Liver (tissue), 10 donors: ENCODE measurements at places on chromosomes 1 and 21.

DNA sequence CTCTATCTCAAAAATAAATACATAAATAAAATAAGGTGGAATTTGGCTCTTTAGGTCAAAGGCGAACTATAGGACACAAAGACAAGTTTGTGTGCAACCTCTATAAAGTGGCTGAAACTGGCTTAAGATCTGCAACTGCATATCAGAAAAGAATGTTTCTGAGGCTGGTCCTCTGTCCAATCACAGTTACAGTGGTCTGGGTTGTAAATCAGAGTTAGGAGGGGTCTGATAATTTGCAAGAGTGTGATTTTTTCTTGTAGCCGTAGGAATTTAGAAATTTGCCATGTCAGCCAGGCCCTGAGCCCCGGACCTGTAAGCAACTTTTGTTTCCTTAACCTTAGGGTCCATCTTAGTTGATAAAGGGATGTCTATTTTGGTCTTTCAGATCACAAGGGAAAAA, 27.8 kb downstream of the CMPK1 start:
- H3K27ac ChIP-seq = no peak overlapping the region
- no peak overlapping the region for H3K4me3 ChIP-seq
- no peaks in the 10 kb centered on the region for H3K27me3 ChIP-seq
- no peaks in the 10 kb centered on the region for H3K36me3 ChIP-seq
- no peak for DNase-seq

- no peaks in the 10 kb centered on the region for H3K36me3 ChIP-seq
- no peaks in the 10 kb centered on the region for H3K4me1 ChIP-seq
- H3K27ac ChIP-seq = no peak overlapping the region
- no peaks in the 10 kb centered on the region for H3K27me3 ChIP-seq
Observed at GRCh38 chr1:229758101-229759036, 132.3 kb downstream of the URB2 start.

DNA sequence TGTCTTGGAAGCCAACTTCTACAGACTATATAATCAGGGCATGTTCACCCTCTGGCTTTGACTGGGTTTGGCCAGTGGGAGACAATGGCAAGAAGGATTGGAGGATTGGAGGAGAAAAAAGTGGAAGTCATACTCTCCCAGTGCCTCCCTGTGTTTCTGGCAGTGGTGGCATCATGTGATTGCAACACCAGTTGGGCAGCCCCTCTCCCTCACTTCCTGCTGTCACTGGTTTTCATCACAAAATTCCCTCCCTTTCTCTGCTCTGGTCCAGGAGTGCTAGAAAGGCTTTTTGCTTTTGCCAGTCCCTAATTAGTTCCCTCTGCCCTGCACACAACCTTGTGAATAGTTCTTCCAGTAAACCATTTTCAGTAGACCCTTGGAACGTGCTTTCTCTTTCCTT, 3.7 kb upstream of the QSOX1 start:
- DNase-seq = no peak
- H3K4me1 ChIP-seq = no peaks in the 10 kb centered on the region
- no peak overlapping the region for H3K27ac ChIP-seq
- H3K36me3 ChIP-seq = no peaks in the 10 kb centered on the region

DNA sequence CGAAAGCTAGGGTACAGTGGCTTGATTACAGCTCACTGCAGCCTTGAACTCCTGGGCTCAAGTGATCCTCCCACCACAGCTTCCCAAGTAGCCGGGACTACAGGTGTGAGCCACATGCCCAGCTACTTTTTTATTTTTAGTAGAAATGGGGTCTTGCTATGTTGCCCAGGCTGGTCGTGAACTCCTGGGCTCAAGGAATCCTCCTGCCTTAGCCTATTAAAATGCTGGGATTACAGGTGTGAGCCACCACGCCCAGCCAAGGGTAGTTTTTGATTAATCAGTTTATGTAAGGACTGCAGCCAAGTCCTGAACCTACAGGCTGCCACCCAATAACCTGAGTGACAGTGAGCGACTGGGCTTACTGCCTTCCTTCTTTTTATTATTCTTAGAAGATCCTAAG, 88.3 kb downstream of the PIK3R3 start:
- H3K36me3 ChIP-seq = no peaks in the 10 kb centered on the region
- H3K4me1 ChIP-seq = no peaks in the 10 kb centered on the region
- DNase-seq = no peak

GRCh38 chr21:33412832-33413519, 9.8 kb downstream of the IFNGR2 start:
- peak; percentile 42 for DNase-seq
- H3K4me3 ChIP-seq = no peak overlapping the region
- H3K4me1 ChIP-seq = peaks cover 17% of the 10 kb centered on the region
- H3K36me3 ChIP-seq = peaks cover 16% of the 10 kb centered on the region

DNA sequence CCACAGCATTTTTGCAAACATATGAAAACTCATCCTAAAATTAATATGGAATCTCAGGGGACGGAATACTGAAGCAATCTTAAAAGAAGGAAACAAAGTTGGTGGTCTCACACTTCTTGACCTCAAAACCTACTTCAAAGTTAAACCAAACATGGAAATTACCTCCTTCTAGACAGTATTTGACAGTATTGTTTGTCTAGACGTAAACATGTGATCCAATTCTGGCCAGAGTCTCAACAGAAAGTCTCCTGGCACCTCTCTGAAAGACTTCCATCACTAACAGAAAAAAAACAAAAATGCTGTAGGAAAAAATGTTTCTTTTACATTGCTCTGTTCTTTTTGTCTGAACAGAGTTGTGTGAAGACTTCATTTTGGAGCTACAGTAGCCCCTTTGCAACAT, 99.7 kb downstream of the BRINP3 start:
- H3K27me3 ChIP-seq = no peaks in the 10 kb centered on the region
- no peaks in the 10 kb centered on the region for H3K36me3 ChIP-seq
- H3K4me3 ChIP-seq = no peak overlapping the region
- DNase-seq = no peak
- H3K4me1 ChIP-seq = no peaks in the 10 kb centered on the region

DNA sequence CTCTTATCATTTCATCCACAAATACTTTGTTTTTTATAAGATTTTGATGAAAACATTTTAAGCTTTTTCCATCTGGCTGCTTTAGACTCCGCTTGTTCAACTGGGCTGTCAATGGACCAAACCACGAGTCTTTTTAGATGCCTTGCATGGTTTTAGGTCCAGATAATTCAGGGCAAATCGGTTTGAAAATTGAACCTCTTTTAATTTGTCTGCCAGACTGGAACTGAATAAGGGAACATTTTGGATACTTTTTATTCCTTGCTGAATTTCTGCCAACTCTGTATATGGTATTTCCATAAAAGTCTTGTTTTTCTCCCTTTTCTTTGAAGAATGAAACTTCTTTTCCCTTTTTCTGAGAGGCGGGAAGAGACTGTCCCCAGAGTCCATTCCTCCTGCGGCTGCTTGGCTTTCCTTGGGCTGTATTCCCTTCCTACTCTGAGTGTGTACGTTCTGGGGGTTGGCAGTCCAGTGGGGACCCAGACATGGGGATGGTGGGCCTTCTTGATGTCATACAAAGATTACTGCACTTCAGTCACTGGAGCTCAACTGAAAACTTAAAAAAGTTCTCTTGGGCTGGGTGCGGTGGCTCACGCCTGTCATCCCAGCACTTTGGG, 46.5 kb upstream of the CNN3 start:
- H3K4me3 ChIP-seq = no peak overlapping the region
- H3K4me1 ChIP-seq = no peaks in the 10 kb centered on the region
- DNase-seq = no peak
- H3K27ac ChIP-seq = peak overlapping the region; percentile 23
- H3K36me3 ChIP-seq = no peaks in the 10 kb centered on the region

DNA sequence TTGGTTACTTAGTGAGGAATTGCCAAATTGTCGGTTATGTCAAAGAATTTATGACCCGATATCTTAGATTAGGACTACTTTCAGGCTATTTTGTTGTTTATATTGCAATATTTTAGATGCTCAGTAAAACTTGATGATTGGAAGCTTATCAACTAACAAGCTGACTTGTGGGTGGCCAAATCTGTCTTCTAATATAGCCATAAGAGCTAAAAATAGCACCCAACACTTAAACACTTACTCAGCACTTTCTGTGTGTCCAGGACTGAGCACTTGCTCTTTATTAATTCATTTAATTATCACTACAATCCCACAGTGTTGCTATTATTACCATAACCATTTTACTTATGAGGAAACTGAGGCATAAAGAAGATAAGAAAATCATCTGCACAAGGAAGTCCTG, 50.4 kb downstream of the RWDD3 start:
- no peaks in the 10 kb centered on the region for H3K27me3 ChIP-seq
- no peak for DNase-seq
- no peaks in the 10 kb centered on the region for H3K36me3 ChIP-seq
- H3K4me3 ChIP-seq = no peak overlapping the region

- H3K27me3 ChIP-seq = no peaks in the 10 kb centered on the region
- no peaks in the 10 kb centered on the region for H3K36me3 ChIP-seq
- no peak overlapping the region for H3K27ac ChIP-seq
- H3K4me3 ChIP-seq = no peak overlapping the region
- H3K4me1 ChIP-seq = no peaks in the 10 kb centered on the region
Observed at GRCh38 chr1:87867626-87868025, 538.9 kb downstream of the LMO4 start.

GRCh38 chr1:71222668-71223067, 141.8 kb upstream of the ZRANB2 start:
- H3K36me3 ChIP-seq = no peaks in the 10 kb centered on the region
- no peak overlapping the region for H3K4me3 ChIP-seq
- H3K27ac ChIP-seq = no peak overlapping the region
- no peaks in the 10 kb centered on the region for H3K4me1 ChIP-seq
- no peak for DNase-seq
- no peaks in the 10 kb centered on the region for H3K27me3 ChIP-seq

GRCh38 chr1:115501476-115501875, 140.3 kb upstream of the VANGL1 start:
- no peak for DNase-seq
- no peak overlapping the region for H3K4me3 ChIP-seq
- H3K4me1 ChIP-seq = no peaks in the 10 kb centered on the region
- H3K27me3 ChIP-seq = no peaks in the 10 kb centered on the region
- no peak overlapping the region for H3K27ac ChIP-seq
- H3K36me3 ChIP-seq = no peaks in the 10 kb centered on the region

DNA sequence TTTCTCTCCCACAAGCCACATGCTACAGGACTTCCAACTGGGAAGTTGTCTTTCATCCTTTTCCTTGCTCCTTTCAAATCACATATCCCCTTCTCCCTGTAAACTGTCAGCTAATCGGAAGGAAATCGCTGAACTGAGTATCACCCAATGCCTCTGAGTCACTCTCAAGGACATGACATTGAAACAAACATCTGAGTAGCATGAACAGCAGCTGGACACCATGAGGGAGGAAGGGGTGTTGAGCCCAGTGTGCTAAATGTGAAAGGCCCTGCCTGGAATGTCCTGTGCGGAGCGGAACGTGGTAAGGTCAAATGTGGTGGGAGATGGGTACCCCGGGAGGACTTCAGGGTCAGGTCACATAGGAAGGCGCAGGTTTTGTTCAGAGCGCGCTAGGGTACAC, at the start of gene OR2AJ1:
Gene OR2AJ1, plus strand, starts transcription at position 22 of the 400 bp plus-strand sequence. CDS start 8,880 bp downstream, outside the sequence.
- no peaks in the 10 kb centered on the region for H3K27me3 ChIP-seq
- no peak within 1 kb of the TSS for H3K27ac ChIP-seq
- no peak within 1 kb of the TSS for H3K4me3 ChIP-seq
- no peaks in the 10 kb centered on the region for H3K4me1 ChIP-seq
- H3K36me3 ChIP-seq = no peaks in the 10 kb centered on the region
- no peak for DNase-seq

GRCh38 chr1:47935163-47935562, 62.0 kb downstream of the TRABD2B start:
- no peak for DNase-seq
- no peaks in the 10 kb centered on the region for H3K36me3 ChIP-seq
- H3K27ac ChIP-seq = no peak overlapping the region
- peaks cover 4% of the 10 kb centered on the region for H3K4me1 ChIP-seq

DNA sequence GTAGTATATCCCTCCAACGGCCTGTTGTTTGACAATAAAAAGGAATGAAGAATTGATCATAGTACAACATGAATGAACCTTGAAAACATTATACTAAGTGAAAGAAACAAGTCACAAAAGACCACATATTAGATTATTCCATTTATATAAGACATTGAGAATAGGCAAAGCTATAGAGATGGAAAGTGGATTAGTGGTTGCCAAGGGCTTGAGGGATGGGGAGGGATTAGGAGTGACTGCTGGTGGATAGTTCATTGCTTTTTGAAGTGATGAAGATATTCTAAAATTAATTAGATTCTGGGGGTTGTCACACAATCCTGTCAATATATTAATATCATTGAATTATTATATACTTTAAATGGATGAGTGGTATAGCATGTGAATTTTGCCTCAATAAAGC, 142.5 kb upstream of the DPT start:
- H3K4me1 ChIP-seq = no peaks in the 10 kb centered on the region
- no peak for DNase-seq
- H3K27me3 ChIP-seq = no peaks in the 10 kb centered on the region
- H3K36me3 ChIP-seq = no peaks in the 10 kb centered on the region
- H3K4me3 ChIP-seq = no peak overlapping the region
- no peak overlapping the region for H3K27ac ChIP-seq

GRCh38 chr1:169260478-169261151, 107.0 kb downstream of the NME7 start:
- H3K4me1 ChIP-seq = no peaks in the 10 kb centered on the region
- no peaks in the 10 kb centered on the region for H3K36me3 ChIP-seq
- H3K27ac ChIP-seq = no peak overlapping the region
- no peaks in the 10 kb centered on the region for H3K27me3 ChIP-seq

DNA sequence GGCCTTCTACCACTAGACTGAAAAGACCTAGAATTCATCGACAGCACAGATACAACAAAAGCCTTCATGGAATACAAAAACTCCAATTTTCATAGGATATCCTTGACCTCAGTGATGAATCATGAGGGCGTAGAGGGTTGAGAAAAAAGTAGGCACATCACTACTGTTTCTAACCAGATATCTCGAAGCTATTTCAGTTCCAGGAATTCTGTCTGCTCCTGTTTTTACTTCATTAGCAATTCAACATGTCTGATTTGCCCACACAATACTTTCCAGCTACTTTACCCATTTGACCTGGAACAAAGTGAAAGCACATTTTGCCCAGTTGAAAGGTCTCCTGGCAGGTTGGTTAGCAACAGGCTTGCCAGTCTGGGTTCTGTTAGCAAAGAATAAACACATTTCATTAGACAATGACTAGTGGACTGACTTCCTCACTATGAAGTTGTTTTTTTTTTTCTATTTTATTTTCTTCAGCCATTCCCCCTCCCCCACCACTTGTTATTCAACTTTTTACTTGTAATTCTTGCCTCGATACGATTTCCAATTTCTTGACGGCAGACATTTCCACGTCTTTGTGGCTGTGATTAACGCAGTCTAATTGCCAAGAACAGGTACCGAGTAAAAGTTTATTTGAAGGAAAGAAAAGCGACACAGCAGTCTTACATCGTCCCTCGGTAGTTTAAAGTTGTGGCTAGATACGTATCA, 4.0 kb upstream of the ZBTB18 start:
- H3K4me3 ChIP-seq = peak overlapping the region; percentile 70
- no peak for DNase-seq
- H3K27ac ChIP-seq = peak overlapping the region; percentile 99
- H3K27me3 ChIP-seq = no peaks in the 10 kb centered on the region
- no peaks in the 10 kb centered on the region for H3K36me3 ChIP-seq

GRCh38 chr1:39205102-39205780, 746 bp downstream of the MACF1 start:
- no peaks in the 10 kb centered on the region for H3K27me3 ChIP-seq
- H3K4me3 ChIP-seq = peak overlapping the region; percentile 27
- H3K27ac ChIP-seq = peak overlapping the region; percentile 80
- H3K4me1 ChIP-seq = peaks cover 10% of the 10 kb centered on the region

GRCh38 chr1:87106144-87106543, 191.7 kb downstream of the HS2ST1 start:
- H3K4me1 ChIP-seq = no peaks in the 10 kb centered on the region
- H3K27me3 ChIP-seq = no peaks in the 10 kb centered on the region
- no peak for DNase-seq

- no peak for DNase-seq
- H3K27me3 ChIP-seq = no peaks in the 10 kb centered on the region
- H3K4me1 ChIP-seq = no peaks in the 10 kb centered on the region
- no peak overlapping the region for H3K4me3 ChIP-seq
Observed at GRCh38 chr1:17765444-17766411, 10.6 kb downstream of the ACTL8 start.
